Stimulated activated CD4-positive, alpha-beta T cell treated with anti-CD3 and anti-CD28 coated beads, Interleukin-15, amount 100 ng/mL, for 1 hour (primary cell): ENCODE measurements at places on chromosomes 2 and 18.

DNA sequence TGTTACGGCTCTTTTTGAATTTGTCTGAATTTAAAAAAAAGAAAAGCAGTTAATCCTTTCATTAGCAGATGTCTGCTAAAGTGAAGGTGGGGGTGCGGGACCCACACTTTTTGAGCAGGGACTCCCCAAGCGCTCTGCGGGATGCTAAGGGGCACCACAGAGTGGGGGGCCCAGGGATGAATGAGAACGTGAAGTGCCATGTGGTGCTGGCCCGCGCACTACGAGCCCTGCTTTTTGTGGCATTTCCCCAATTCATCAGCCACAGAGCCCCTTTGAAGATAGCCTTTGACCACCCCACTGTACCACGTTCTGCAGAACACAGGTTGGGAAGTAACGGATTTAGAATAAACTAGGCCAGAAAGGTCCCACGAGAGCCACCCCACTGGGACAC, 28.6 kb downstream of the HS1BP3 start:
- no peak for DNase-seq

DNA sequence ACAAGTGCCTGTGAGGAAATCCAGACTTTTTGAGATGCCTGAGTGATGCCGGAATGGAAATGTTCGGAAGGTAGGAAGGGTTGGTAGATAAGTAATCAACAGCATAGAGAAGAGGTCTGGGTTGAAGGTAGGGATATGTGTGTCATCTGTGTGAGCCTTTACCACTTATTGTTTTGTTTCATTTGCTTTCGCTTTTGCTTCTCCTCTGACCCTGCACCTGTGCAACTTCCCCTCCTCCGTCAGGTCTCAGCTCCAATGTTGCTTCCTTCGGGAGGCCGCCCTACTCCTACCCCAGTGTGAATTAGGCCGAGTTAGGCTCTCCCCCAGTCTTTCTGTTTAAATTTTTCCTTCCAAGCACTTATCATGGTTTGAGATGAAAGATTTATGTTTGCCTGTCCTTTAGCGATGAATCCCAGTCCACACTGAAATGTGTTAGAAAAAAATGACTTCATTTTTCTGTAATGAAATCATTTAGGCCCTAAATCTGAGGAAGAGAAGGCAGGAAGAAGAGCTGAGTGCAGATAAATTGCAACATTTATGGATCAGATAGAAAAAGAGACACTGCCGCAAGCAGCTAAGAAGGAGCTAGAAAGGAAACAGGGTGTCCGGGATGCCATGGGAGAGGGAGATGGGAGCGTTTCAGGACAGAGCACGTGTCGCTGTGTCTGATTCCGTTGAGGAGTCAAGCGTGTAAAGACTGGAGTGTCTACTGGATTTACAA, 139.6 kb upstream of the PELI1 start:
- DNase-seq: no peak

DNA sequence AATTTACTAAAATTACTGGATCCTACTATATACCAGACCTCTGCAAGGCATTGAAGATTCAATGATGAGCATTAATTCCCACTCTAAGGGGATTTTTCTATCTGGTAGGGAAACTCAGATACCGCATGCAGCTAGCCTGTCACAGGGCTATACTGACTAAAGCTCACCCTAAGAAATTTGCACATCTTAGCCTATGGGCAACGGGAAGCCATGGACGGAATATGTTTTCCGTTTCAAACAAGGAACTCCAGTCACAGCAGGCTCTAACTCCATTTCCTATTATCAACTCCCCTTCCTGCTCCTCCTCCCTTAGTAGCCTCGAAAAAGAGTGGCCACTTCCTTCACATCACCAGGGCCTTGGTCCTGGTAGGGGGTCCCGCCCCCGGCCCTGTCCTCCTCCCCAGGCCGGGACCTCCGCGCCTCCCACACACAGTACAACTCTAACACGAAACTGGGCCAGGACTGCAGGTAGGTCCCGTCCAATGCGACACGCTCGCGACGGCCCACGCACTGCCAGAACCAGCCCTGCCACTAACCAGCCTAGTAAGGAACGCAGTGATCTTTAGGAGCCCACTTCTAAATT, 659 bp upstream of the COX5B start:
- DNase-seq: no peak

DNA sequence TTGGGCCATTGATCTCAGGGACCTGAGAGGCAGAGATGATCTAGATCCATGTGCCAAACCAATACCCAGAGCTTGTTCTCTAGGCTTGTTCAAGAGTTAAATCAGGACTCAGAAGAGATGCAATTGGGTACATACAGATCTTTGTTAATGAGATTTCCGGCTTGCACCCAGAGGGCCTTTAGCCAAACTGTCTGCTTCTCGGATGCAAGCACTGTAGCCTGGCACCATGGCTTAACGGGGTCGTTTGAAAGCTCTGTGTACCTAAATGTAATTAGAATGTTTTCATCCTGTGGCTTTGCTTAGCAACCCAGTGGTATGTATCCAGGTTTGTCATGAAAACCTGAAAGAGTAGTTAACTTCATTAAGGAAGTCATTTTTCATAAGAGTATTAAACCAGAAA, 94.2 kb downstream of the TPGS2 start:
- no peak for DNase-seq

DNA sequence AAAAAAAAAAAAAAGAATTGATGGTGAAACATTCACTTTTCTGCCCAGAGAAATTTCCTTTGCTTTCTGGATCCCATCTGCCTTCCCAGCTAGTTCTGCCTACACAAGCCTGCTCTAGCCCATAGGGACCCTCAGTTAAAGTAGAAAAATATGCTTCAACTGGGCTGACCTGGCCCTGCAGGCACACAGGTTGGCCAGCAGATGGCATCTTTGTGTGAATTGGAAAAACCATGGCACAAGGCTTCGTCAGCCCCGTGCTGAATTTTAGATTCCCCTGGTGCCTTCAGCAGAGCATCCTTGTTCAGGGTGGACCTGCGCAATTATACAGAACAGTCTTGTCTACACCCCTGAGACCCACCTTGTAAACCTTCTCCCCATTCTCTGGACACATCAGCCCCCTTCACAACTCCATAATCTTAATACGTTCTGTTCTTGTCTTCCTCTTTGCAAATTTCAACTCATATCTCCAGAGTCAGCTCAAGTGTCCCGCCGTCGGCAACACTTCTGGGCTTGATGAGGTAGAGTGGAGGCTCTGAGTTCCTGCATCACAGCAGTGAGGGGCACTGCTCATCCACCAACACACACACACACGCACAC, 114.5 kb downstream of the INSIG2 start:
- peak; percentile 30 for DNase-seq

DNA sequence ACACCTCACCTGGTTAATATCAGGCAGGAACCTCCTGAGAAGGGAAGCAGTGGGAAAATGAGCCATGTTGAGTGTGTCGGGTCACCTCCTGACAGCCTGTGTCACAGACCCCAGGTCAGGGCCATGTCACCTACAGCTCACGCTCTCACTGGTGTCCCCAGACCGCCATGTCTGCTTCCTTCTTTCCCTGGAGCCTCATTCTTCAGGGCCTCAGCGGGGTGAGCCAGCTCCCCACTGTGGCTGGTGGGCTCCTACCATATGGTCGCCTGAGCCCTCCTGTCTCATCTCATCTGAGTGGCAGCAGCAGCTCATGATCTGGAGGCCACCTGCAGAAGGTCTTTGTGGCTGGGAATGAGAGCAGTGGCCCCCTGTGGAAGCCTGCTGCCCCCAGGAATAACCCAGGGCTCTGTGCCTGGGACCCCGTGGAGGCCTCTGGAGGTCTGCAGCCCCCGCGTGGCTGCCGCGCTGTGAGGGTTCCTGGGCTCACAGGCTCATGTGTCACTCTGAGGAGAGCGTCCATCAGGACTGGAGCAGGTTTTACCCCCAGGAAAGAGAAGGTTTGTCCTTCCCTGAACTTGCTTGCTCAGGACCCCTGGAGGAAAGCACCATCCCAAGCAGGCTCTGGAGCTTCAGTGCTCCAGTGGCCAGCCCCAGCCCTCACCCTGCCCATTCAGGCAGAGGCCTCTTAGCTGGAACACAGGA, 56.4 kb downstream of the FAM168B start:
- DNase-seq: no peak

DNA sequence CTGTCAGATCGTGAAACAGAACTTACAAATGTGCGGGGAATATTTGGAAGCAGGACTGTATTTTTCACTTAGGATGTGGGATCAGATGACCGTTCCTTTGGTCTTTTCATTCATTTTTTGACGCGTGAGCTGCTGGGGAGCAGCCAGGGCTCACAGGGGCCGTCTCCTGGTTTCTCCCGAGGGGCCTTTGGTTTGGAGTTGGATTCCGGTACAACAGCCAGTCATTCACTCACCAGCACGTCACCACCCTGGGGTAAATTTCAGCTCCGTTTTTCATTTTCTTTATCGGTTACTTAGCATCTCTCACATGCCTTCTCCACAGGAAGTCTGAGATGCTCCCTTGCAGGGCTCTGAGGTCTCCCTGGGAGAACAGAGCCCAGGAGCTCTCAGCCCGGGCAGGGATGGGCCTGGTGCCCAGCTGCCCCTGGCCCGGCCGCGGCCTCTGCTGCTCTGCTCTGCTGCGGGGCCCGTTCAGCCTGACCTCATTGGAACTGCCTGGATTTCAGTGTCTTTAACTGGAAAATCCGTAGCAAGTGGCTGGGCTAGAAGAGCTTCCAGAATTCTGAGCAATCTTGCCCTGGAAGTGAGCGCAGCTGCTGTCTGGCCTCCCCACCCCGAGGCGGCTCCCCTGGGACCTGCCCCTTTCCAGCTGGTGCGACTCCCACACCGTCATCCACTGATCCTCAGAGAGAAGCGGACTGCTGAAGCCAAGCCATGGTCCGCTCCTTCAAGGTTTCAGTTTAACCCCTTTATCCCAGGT, 335.6 kb downstream of the EIPR1 start:
- DNase-seq: no peak

- no peak for DNase-seq
Observed at GRCh38 chr2:234003972-234004617, 46.4 kb upstream of the SPP2 start.
